ENCODE measurements at places on chromosomes 11 and 22.

DNA sequence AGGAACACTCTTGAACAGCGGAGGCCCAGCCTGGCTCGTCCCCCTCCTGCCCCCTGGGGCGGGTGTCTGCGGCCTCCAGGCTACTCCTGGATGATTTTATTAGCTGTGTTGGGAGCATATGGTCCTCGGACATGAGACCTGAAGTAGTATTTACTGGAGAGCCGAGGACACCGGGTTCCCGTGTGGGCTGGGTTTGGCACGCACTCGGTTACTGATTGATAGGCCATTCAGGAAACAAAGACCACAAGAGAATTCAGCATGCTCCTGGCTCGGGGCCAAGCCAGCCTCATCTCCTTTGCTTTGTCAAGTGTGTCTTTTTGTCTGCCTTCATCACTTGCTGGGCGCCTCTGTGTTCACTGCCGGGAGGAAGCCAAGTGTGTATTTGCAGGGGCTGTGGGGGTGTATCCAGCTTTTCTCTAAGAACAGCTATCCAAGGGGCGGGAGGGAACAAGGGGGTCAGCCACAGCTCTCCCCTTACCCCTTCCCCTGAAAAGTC lies 9.7 kb downstream of the FXYD2 start:
- DNase-seq = peak; percentile 95

GRCh38 chr11:16946477-16947282 lies 67.5 kb downstream of the PLEKHA7 start:
- DNase-seq = no peak

- no peak for DNase-seq
Measured at GRCh38 chr11:597166-597725, 18.5 kb downstream of the IRF7 start.

DNA sequence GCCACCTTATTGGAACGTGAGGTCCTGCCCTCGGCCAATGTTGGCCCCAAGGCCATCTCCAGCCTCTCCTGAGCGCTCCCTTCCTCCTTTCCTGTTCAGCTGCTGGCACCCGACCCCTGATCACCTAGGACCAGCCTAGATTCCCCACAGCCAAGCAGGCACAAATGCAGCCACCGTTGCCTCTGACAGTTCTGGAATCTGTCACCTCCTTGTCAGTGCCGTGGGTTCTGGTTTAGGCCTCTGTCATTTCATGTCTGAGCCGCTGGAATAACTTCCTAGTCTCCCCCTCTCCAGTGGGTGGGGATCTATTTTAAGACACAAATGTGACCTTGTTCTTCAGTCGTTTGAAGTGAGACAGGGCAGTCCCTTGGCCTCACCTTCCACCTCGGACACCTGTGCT lies 29.7 kb downstream of the FADS3 start:
- DNase-seq = no peak

DNA sequence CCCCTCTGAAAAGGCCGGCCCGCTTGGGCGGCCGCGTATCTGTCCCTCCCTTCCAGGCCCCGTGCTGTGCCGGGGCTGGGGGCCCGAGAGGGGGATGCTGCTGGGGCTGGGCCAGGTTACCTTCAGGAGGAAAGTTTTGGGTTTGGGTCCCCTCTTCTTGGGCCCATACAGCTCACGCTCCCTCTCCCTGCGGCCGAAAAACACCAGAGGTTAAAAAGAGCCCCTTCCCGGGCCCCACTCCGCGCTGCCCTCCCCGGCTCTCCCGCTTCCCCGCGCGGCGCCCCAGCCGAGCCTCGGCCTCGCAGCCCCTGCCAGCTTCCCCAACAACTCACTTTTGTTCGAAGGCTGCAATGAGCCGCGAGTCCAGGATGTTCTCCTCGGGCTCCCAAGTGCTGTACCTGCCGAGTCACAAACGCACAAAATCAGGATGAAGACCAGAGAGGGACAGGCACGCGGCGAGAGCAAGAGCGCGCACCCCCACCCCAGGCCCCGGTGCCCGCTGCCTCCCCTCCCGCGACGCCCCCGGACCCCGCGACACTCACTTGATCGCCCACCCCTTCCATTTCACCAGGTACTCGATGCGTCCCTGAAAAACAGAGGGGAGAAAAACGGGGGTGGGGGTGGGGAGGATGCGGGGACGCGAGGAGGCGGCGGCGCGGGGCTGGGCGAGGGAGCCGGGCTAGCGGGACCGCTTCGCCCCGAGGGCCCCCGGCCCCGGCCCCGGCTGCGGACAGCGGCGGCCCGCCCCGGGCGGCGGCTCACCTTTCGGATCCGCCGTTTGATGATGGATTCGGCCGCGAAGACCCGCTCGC lies 450 bp downstream of the CBX6 start:
- peak; percentile 42 for DNase-seq

DNA sequence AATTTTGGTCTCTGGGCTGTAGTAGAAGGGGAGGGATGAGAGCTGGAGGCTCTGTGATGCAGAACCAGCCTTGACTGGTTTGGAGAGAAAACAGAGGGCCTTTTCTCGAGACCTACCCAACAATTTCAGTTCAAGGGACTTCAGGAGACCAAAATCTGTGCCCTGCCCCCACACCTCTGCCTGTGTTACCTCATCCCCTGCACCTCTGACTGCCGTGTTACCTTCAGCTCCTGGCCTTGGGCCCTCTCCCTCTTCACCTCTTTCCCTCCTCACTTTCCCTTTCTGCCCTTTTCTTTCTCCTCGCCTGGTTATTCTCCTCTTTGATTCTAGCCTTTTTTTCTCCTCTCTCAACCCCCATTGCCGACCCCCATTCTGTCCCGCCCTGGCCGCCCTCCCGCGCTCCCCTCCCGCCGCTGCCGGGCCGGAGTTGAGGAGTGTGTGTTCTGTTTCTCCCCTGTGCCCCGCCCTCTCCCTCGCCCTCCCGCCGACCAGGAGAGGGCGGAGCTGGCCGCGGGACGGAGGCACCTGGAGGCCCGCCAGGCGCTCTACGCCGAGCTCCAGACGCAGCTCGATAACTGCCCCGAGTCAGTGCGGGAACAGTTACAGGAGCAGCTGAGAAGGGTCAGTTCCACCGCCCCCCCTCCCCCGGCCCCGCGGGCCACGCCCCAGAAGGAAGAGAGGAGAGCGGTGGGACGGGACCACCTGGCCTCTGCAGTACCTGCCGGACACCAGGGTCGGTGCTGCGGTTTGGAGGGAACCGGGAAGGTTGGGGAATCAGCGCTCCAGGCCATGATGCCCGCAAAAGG lies 27.2 kb downstream of the PHLDB1 start:
- DNase-seq = peak; percentile 52

- no peak for DNase-seq
Measured at GRCh38 chr11:131642756-131643531, 272.5 kb downstream of the NTM start.

DNA sequence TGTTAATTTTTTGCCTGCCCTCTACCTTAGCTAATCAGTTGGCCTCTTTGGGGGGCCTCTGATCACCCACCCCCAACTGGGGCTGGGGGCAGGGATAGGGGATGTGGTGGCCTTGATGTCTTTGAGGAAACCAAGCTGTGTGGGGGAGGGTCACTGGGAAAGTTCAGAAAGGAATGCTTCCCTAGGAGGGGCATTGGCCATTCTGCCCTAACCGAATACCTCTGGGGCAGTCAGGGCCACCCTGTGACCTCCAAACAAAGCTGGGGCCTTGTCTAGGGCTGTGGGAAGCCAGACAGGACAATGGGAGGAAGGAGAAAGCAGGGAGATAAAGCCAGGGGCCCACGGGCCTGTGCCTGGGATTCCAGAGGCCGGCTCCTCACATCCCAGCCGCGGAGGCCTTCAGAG lies 97.5 kb downstream of the TSPAN18 start:
- DNase-seq = no peak

GRCh38 chr11:1909524-1909923 lies 10.0 kb upstream of the TNNT3 start:
- no peak for DNase-seq

GRCh38 chr11:57324154-57324885 lies 432 bp downstream of the TNKS1BP1 start:
- DNase-seq = no peak

DNA sequence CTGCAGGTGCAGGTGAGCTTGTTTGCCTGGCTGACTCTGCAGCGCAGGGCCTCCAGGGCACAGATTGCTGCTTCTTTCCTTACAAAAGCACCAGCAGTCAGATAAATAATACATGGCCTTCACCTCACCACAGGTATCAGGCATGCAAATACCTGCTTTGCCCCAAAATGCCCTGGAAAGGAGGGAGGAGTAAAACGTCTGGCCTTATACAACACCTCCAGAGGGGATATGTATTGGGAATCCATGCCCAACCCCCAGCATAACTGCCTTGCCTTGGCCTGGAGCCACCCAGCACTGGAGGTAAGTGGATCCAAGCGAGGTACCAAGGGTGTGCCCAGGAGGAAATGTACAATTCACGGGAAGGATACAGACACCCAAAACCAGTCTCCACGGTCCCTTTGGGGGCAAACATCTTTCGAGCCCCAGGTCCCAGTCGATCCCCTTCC lies 860 bp downstream of the TMEM184B start:
- DNase-seq = no peak

DNA sequence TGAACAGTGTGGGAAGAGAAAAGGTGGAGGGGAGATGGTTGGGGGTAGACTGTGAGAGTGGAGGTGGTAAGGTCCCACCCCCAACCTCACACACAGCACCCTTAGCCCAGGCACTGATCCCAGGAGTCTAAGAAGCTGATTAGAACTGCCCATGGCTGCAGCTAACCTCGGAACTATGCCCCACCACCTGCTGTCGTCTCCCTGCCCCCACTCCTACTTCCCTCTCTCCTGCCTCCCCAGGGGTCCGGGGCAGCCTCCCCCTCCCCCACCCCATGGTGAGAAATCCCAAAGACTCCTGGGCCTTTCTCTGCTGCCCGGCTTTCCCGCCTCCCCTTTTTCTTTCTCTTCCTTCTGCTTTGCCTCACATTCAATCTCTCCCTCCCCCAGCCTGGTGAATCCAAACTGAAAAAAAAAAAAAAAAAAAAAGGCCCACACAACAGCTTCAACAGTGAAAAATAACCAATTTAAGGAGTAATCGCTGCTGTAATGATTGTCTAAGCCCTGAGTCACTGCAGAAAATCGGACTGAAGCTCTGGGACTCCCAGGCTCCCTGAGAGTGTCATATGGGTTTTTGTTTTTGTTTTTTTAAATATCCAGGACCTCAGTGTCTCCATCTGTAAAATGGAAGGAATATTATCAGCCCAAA lies 9.6 kb upstream of the TP53I11 start:
- DNase-seq = no peak

DNA sequence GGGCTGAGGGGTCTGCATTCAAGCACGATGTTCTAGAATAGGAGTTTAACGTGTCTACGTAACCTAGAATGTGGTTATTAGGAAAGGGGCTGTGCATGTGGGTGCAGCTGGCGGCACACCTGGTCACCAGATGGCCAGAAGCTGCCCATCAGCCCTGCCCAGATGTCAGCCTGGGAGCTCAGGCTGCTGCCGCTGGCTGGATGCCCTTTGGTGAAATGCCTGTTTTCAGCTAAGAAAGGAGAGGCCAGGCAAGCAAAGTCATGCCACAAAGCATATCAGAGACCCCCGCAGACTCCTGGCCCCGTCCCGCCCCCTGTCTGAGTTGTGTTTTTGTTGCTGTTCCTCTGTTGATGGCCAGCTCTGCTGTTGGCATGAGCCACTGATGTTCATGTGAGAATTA lies 11.3 kb upstream of the ADORA2A start:
- DNase-seq = no peak

- peak; percentile 30 for DNase-seq
Measured at GRCh38 chr22:28798810-28799605, 1.4 kb downstream of the XBP1 start.

GRCh38 chr11:62850911-62851806 lies 11.8 kb upstream of the WDR74 start:
- DNase-seq = no peak

Measured in CD4-positive, alpha-beta T cell treated with Interleukin-6 for 4 hours (primary cell).